T-cell (primary cell): ENCODE measurements at places on chromosomes 12 and 14.

GRCh38 chr14:45287610-45288009, 34.6 kb upstream of the MIS18BP1 start:
- no peak for DNase-seq

DNA sequence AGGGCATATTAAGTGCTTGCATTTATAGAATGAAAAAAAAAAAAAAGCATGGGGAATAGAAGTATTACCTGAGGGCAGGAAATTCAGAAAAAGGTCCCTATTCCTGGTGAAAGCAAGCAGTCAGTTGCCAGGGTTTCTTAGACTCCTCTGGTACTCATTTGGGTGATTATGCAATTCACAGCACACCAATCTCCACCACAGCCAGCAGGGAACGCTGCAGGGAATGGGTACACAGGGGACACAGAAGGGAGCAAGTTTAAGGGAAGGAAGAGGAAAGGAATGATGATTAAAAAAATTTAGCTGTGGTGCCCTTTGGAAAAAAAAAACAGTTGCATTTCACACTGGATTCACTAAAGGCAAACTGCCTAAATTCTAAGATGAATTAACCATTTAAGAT, 14.2 kb downstream of the BLTP3B start:
- DNase-seq: no peak

DNA sequence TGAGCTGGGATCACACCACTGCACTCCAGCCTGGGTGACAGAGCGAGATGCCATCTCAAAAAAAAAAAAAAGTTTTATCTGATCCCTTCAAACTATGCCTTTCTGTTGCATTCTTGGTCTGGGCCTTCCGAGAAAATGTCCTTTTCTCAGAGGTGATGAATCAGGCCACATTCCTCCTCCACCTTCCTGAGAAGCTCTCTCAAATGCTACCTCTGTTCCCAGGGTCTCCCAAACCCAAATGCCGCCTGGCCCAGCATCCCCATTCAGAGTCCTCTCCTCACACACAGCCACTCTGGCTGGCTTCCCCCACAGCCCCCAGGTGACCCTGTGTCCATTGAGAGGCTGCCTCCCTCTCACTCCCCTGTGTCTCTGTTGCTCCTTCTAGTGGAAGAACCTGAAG, 19.7 kb upstream of the TMED10 start:
- no peak for DNase-seq

GRCh38 chr12:124604264-124604680, 36.9 kb upstream of the NCOR2 start:
- DNase-seq: no peak

GRCh38 chr14:90277581-90278198, 21.3 kb downstream of the PSMC1 start:
- no peak for DNase-seq

DNA sequence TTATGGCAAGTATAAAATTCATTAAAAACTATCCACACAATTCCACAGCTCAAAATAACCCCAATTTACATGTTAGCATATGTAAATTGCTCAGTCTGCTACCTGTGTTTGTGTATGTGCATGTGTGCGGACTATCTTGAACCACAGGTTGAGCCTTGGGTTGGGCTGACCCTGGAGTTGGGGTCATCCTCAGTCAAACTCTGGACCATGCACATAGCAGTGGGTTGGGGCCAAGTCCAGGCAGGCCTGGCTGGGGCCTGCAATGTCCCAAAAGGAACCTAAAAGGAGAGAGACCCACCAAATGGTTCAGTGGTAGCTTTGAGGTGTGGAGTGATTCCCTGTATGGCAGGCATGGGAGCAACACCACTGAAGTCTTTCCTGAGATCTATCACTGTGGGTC, 156.1 kb downstream of the FOXN3 start:
- DNase-seq: no peak

- no peak for DNase-seq
These were observed 6.0 kb downstream of the SIX6 start for GRCh38 chr14:60514741-60515491.

DNA sequence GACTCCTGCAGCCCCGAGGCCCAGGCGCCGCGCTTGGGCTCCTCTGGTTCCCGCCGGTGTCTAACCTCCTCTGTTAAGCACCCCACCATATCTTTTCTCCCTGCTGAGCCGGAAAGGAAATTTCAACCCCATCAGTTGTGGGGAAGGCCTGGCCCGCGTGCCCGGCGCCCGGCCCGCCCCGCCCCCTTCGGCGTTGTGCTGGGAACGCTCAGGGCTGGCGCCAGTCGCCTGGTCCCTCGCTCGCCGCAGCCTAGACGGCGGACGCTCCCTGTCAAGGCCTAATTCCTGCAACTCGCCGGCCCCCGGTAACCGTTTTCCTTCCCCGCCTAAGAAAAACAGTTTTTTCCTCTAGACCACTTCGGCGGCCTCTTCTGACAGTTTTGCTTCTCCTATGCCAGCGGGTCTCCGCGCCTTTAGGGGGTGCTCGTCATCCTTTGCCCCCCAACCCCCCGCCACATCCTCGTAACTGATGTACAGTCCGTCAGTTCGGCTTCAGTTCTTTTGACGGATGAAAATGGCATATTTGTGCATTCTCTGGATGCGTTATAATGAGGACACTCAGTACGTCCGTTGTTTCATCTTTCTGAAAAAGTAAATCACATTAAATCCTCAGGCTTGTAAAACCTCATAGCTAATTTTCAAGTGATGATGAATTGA, 506 bp upstream of the NAP1L1 start:
- DNase-seq: no peak

DNA sequence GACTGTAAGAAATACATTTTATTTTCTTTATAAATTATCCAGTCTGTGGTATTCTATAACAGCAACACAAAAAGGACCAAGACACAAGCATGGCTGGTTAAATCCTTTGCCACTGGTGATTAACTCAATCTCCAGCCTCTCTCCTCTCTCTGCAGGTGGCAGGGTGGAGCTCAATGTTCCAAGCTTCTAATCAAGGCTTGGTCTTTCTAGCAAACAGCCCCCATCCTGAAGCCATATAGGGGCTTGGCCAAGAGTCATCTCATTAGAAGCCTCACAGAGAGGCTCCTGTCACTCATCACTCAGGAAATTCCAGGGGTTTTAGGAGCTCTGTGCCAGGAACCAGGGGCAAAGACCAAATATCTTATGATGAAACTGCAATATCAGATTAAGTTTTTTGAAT, 12.0 kb downstream of the C12orf75 start:
- no peak for DNase-seq

- no peak for DNase-seq
These were observed 3.0 kb downstream of the NAB2 start for GRCh38 chr12:57091638-57092528.

DNA sequence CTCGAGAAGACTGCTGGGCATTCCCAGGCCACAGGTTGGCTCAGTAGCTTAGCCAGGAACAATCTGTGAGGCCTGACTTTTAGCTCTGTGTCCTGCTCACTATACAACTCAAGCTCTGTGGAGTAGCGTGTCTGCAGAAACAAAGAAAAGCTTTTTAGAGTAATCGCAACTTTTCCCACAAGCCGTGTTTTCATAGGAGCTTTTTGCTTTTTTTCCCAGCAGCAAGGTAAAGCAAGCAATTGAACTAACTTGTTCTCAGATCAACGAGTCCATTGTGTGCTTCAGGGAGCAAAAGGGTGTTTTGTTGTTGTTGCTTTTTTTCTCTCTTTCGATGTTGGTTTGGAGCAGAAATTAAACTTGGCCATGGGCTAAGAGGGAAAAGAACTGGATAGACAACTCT, 97.3 kb upstream of the BCL2L14 start:
- DNase-seq: no peak

DNA sequence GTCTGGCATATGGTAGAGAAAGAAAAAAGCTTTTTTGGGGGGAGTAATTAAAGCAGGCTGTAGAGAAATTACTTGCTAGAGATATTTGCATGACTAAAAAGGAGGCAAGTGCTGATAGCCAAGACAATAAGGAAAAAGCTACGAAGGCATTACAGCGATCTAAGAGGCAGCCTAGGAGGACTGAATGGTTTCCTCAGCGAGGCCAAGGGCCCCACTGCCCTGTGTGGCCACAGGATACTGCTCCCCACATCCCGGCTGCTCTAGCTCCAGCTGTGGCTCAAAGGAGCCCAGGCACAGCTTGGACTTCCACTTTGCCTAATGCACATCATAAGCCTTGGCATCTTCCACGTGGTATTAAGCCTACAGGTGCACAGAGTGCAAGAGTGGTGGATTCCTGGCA, 53.6 kb downstream of the LRRIQ1 start:
- no peak for DNase-seq

DNA sequence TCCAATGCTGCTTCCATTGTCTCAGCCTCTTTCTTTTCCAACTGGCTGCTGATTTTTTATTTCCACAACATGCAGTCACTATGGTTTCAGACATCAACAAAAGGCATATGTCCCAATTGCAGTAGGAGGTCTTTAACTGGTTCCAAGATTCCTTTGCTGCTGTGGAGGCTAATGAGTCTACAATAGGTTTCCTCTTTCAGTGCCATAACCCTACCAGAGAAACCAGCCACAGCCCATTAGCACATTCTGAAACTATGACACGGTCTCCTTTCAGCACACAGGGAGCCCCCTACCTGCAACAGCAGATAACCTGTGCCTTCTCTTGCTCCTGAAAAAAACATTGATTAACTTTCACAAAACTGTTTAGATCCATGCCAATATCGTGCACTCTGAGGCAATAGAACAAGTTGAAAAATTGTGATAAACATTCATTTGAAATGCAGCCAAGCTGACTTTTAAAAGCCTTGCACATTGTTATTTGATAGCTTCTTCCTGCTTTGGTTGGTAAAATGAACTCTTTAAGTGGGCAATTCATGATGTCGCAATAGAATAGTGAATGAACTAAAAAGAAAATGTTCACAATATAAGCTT, 32.4 kb downstream of the PLEKHG7 start:
- no peak for DNase-seq

DNA sequence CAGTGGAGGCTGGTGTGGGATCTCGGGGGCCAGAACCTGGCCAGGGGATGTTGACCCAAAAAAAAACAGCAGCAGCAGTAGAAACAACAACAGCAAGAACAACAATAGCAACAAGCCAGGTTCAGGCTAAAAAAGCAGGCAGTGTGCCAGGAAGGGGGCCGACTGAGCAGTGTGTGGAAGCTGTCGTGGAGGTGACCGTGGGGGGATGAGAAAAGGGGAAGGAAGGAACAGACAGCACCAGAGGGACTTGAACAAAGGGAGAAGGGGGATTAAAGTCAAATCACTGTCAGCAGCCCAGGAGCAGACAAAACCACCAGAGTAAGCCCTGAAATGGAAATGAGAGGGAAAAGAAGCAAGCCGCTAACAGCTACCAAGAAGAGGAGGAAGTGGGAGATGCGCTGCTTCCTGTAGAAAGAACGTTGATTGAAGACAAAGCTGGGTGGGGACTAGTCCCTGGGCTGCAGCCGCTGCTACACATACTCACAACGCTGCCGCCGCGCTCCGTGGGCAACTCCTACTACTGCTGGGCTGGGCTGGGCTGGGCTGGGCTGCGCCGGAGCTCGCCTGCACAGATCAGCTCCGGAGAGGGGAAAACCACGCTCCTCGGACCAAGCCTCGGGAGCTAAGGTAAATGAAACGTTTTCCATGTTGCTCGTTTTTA, at the start of gene GNG2:
Gene GNG2, plus strand, starts transcription at position 449 of the 661 bp plus-strand sequence. CDS start 90,067 bp downstream, outside the sequence.
- peak; percentile 92 for DNase-seq

DNA sequence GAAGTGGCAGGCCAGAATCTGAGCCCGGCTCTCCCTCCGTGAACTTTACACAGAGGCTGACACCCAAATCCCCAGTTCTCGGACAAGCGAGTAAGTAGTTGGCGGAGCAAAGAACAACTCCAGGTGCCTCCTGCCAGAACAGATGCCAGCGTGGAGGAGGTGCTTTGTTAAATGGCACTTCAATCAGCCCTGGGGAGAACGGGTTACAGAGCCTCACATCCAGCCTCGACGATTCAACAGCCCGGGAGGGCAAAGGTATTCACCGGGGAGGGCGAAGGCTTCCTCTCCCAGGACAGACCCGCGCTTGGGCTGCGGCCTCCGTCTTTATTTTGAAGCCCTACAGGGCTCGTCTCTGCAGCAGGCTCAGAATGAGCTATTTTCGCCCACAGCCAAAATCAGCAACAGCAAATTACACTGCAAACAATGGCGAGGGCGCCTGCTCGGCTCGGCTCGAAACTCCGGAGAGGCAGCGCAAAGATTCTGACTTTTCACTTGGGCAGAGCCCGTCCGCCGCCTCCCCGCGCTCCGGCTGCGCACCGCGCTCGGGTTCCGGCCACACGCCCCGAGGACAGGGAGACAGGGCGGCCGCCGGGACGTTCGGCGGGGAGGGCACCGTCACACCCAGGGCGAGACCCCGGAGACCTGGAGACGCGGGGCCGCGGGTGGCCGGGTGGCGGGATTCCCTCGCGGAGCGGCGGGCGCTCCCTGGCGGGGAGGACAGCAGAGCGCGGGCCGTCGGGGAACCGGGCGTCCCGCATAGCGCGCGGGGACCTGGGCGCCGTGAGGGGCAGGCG, 811 bp downstream of the TMCC3 start:
- DNase-seq: peak; percentile 30

DNA sequence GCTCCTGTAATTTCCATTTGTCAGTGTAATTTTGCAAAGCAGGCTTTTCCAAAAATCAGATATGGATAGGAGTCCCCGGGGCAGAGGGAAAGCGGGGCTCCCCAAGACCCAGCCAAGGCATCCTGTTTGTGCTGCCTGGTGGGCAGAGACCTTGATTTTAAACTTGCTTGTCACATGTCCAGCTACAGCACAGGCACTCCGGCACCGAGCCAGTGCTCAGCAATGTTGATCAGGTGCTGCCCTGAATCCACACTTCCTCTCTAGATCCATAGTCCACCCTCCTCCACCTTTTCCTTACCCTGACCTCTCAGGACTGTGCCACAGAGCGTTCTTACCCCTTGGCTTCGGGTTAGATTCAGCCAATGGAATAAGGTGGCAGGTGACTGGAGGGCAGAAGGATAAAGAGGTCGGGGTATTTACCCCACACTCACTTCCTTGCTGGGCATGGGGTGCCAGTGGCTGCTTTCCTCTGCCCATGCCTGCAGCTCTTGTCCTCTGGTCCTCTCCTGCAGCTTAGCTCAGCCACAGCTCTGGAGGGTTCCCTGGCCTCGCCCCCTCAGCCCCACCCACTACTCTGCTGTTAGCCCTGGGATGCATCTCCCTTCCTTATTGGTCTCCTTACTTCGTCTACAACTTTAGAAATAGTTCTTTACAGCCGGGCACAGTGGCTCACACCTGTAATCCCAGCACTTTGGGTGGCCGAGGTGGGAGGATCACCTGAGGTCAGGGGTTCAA, 80.1 kb downstream of the IRF2BPL start:
- no peak for DNase-seq

- DNase-seq: no peak
These were observed 432.6 kb downstream of the C12orf50 start for GRCh38 chr12:87596636-87597035.

DNA sequence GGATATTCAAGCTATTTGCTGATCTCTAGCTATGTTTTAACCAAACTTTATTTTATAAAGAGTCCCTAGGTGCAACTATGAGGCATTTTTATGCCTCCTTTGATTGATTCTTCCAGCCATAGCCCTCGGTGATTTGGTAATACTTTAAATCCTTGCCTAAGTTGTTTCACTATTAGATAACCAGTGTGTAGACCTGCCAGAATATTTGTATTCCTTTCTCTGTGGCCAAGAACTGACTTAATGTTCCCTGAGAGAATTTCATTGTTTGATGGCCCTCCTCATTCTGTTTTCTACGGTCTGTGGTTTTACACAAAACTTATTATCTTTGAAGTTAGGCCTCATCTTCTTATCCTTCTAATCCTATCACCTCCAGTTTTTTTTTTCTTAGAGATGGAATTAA, 109.7 kb upstream of the MDGA2 start:
- no peak for DNase-seq
